ENCODE measurements at places on chromosomes 12 and 14. TPM values are rescaled to one million over a fixed set of nuclear protein-coding genes. Genes with fewer than 3 reads are reported as not detected.

DNA sequence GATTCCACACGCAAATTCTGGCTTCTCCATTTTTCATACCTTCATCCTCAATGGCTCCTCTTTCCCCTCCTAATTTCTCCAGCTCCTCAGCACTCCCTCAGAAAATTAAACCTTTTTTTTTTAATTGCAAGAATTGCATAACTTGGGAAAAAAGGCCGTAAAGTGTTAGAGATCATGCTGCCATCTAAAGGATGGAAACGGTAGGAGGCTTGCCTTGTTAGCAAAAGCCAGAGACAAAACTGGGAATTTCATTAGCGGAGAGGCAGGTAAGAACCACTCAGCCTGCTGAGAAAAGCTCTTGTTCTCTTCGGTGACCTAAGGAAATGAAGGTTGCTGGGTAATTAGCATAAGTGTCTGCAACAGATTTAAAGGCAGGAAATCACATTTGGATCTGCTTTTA is 204.3 kb downstream of the AEBP2 start:
- no peak for DNase-seq
- no peaks in the 10 kb centered on the region for H3K4me1 ChIP-seq
- H3K27ac ChIP-seq: no peak overlapping the region
- H3K36me3 ChIP-seq: no peaks in the 10 kb centered on the region
- H3K4me3 ChIP-seq: no peak overlapping the region

DNA sequence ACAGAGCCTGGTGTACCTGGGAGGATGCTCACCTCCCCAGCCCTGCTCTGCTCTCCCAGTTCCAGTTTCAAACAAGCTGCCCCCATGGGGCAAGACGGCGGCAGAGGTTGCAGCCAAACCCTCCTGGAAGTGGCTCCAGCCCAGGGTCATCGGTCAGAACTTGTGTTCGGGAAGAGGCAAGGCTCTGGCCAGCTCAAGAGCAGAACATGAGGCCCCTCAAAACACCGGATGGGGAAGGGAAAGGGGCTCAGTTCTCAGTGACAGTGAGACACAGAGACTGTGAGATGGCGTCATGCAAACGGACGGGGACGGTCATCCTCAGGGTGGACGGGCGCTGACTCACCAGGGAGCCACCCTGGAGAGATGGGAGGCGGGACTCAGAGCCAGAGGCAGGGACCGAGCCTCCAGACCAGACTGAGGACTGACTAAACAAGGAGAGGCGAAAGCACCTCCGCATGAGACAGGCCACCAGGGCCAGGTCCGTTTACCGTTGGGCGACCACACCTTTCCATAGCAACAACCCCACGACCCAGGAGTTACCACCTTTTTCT is 63.9 kb upstream of the GALNT9 start:
- no peaks in the 10 kb centered on the region for H3K36me3 ChIP-seq
- no peak overlapping the region for H3K27ac ChIP-seq
- DNase-seq: no peak
- H3K27me3 ChIP-seq: no peaks in the 10 kb centered on the region

DNA sequence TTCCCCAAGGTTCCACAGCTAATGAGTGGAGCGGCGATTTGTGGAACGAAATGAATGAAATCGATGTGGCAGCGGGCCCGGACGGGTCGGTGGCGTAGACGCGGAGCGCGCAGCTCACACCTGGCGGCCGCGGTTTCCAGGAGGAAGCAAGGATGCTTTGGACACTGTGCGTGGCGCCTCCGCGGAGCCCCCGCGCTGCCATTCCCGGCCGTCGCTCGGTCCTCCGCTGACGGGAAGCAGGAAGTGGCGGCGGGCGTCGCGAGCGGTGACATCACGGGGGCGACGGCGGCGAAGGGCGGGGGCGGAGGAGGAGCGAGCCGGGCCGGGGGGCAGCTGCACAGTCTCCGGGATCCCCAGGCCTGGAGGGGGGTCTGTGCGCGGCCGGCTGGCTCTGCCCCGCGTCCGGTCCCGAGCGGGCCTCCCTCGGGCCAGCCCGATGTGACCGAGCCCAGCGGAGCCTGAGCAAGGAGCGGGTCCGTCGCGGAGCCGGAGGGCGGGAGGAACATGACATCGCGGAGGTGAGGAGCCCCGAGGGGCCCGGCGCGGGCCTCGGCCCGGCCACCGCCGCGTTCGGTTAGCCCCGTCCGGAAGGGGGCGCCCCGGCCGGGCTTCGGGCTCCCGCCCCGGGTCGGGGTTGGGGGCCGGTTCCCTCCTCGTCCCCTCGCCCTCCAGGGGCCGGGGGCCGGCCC is at the start of gene PTPN11:
Gene PTPN11, plus strand, starts transcription at position 340 of the 689 bp plus-strand sequence. Its CDS starts 165 bp downstream, at position 505.
- peaks cover 9% of the 10 kb centered on the region for H3K4me1 ChIP-seq
- H3K27me3 ChIP-seq: no peaks in the 10 kb centered on the region
- H3K4me3 ChIP-seq: peak within 1 kb of the TSS; percentile 97

DNA sequence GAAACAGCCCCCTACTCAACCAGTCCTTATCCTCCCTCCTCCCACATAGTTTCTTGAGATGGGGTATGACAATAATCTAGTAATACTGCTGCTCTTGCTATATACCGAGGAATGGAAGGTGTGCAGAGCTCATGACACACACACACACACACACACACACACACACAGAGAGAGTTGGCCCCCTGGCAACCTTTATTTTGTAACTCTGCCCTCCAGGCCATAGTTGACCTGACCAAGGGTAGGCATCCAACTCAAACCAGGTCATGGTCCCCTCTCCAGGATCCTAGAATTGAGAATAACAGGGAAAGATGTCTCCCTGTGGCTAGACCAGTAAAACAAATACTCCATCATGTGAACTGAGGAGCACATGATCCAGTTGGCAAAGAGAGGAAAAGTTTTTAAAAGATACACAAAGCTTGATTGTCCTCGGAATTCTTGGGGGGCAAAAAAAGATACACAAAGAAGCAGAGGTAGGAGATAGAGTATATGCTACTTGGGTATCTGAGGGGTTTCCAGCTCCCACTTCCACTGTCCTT is 11.3 kb downstream of the ERO1A start:
- peaks cover 5% of the 10 kb centered on the region for H3K36me3 ChIP-seq
- DNase-seq: no peak
- H3K4me3 ChIP-seq: no peak overlapping the region
- no peaks in the 10 kb centered on the region for H3K4me1 ChIP-seq

GRCh38 chr12:120662879-120663278 is 22.5 kb downstream of the CABP1 start:
- H3K27me3 ChIP-seq: no peaks in the 10 kb centered on the region
- no peak overlapping the region for H3K4me3 ChIP-seq
- no peaks in the 10 kb centered on the region for H3K36me3 ChIP-seq
- no peak overlapping the region for H3K27ac ChIP-seq
- peak; percentile 67 for DNase-seq

- no peak for DNase-seq
- no peak overlapping the region for H3K4me3 ChIP-seq
- no peaks in the 10 kb centered on the region for H3K4me1 ChIP-seq
- no peaks in the 10 kb centered on the region for H3K27me3 ChIP-seq
- no peak overlapping the region for H3K27ac ChIP-seq
- H3K36me3 ChIP-seq: no peaks in the 10 kb centered on the region
Measured at GRCh38 chr12:29439506-29439905, 58.0 kb downstream of the OVCH1 start.

GRCh38 chr12:28025821-28026505 is 53.4 kb upstream of the PTHLH start:
- H3K4me1 ChIP-seq: no peaks in the 10 kb centered on the region
- no peak for DNase-seq
- H3K27me3 ChIP-seq: no peaks in the 10 kb centered on the region
- H3K4me3 ChIP-seq: no peak overlapping the region
- H3K27ac ChIP-seq: no peak overlapping the region

The LBHD2 gene
- total RNA-seq: not detected

The ANKS1B gene
- not detected for total RNA-seq
